ENCODE measurements at places on chromosomes 3 and 15.

GRCh38 chr3:168511428-168512014 is 415.8 kb upstream of the GOLIM4 start:
- DNase-seq = peak; percentile 5

DNA sequence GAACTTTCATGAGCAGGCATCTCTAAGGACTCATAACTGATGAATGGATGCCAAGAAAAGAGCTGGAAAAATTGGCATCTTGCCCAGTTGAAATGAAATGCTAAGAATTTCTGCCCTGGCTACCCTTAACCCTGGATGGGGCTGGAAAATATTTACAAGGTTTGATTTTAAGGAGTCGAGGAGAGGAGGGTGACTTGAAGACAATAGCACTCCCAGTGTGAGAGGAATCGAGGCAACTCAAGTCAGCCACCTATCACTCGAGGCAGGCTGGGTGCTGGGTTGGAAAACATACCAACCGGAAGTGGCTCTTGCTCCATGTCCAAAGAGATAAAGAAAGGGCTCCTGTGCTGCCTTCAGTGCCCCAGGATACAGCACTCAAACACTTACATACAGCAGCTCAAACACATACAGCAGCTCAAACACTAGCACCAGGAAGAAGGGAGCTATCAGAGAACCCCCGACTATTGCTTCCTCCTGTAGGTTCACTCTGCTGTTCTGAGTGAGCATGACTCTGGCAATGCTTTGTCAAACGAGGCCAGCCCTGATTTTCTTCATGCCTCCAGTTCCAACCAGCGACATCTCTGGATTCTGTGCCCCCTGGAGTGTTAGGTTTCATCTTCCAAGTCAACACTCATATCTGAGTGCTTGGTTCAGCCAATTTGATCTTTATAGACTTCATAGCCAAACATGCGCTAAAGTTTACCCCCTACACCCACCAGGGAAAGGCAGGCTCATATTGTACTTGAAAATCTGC is 4.9 kb downstream of the PRICKLE2 start:
- no peak for DNase-seq

DNA sequence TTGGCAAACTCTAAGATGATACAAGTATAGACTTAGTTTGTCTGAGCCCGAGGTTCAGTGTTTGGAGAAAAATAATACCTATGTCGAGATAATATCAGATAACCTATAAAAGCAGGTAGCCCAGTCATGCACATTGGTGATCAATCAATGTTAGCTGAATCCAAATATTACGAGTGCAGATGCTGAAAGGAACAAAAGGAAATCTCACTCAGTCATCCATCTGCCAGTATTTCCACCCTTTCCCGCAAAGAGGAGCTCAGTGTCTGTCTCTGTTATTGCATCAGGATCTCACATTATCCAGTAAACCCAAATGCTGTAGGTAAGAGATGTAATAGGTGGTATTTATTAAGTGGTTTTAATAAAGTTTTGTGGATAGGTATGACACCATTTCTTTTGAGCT is 251.2 kb upstream of the CTDSPL start:
- DNase-seq = no peak

- DNase-seq = peak; percentile 56
Measured at GRCh38 chr15:63909819-63910437, 76.2 kb upstream of the HERC1 start.

Measured in cerebellar cortex (tissue), 1 donor.